ENCODE measurements at places on chromosomes 6 and 20. TPM values are rescaled to one million over a fixed set of nuclear protein-coding genes. Genes with fewer than 3 reads are reported as not detected.
A peak's percentile ranks its signal among the peaks of the same experiment; 100 is the strongest.

Gene PREX1
- total RNA-seq, result 11.2 TPM

DNA sequence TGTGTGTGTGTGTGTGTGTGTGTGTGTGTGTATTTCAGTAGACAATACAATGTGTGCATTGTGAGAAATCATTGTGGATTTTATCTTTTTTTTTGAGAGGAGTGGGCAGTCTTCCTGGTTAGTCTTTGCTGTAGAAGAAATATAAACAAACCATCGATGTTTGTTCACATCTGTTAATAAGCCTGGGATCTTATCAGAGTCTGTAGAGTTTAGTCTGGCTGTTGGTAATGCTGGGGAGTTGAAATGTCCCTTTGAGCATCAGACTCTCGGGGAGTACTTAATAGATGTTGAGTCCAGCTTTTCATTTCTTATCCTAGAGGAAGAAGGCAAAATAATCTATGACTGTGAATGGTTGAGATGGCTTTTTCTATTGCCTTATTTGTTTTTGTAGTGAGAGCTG lies 96.6 kb upstream of the SUPT3H start:
- DNase-seq, result no peak

Gene ARMC12
- total RNA-seq, result not detected

GRCh38 chr20:1900321-1900801 lies 5.2 kb downstream of the SIRPA start:
- peak; percentile 30 for DNase-seq

Gene BANF2
- not detected for total RNA-seq

DNA sequence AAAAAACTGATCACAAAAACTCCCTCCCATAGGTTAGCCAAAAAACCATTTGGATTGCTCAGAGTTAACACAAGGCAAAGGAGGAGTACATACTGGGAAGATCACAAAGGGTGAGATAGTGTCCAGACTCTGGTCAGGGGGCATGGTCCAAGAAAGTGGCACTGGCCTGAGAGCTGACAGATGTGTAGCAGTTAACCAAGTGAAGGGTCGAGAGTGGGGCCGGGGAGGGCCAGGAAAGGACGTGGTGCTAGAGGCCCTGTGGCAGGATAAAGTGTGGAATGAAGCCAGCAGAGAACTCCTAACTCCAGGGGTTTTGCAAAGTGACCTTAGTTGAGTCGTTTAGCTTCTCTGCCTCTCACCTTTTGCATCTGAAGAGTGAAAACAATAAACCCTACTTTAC lies 290.5 kb downstream of the FOXA2 start:
- no peak for DNase-seq

- DNase-seq, result peak; percentile 21
Measured at GRCh38 chr20:61120595-61121515, 131.2 kb upstream of the CDH4 start.

Gene CLVS2
- total RNA-seq, result 0.05 TPM

DNA sequence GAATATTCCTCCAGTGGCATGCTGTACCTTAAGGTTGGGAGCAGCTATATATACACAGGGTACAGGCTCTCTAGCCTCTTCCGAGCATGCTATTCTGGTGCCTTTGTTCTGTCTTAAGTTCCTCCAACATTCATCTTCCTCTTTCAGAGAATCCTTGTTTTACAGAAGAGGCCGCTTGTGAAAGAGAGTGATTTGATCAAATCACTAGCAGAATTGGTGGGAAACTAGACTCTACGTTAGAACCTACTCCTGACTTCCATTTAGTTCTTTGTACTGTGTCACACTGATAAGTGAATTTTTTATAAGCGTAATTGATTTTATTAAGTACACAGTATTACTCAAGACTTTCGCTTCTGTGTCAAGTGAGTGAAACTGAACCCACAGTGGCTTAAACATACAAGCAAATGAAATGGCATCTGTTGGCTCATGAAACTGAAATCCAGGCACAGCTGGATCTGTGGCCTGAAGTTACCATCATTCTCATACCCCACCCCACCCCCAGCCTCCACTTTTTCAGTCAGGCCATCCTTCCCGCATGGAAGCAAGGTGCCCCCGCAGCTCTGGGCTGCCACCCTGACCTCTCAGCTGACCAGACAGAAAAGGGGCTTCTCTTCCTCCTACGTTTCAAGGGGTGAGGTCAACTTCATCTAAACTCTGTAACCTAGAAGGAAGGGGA lies 102.3 kb downstream of the RPP40 start:
- no peak for DNase-seq

DNA sequence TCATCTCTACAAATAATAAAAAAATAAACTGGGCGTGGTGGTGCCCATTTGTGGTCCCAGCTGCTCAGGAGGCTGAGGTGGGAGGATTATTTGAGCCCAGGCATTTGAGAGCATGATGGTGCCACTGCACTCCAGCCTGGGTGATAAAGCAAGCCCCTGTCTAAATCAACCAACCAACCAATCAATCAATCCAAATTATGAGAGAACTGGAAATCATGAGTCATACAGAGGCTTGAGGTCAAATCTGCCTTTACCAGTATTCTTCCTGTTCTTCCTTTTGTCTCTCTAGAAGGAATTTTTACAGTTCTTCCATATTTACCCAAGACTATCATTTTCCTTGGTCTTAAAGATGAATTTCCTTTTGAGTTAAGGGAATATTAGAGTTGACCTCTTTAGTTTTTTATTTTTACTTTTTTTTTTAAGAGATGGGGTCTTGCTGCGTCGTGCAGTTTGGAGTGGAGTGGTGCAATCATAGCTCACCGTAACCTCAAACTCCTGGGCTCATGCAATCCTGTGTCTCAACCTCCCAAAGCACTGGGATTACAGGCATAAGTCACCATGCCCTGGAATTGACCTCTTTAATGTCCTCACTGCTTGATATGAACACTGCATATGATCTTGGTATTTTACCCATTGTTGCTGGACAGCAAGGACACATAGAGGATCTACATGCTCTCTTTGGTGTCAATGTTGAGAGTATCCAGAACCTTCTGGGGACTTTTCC lies 44.1 kb upstream of the TXNDC5 start:
- no peak for DNase-seq
